ENCODE measurements at places on chromosomes 16 and 17.

GRCh38 chr17:49496183-49496866, 1.2 kb downstream of the NGFR start:
- no peak for DNase-seq

- no peak for DNase-seq
Observed at GRCh38 chr17:66661411-66662256, 173.3 kb upstream of the CACNG5 start.

DNA sequence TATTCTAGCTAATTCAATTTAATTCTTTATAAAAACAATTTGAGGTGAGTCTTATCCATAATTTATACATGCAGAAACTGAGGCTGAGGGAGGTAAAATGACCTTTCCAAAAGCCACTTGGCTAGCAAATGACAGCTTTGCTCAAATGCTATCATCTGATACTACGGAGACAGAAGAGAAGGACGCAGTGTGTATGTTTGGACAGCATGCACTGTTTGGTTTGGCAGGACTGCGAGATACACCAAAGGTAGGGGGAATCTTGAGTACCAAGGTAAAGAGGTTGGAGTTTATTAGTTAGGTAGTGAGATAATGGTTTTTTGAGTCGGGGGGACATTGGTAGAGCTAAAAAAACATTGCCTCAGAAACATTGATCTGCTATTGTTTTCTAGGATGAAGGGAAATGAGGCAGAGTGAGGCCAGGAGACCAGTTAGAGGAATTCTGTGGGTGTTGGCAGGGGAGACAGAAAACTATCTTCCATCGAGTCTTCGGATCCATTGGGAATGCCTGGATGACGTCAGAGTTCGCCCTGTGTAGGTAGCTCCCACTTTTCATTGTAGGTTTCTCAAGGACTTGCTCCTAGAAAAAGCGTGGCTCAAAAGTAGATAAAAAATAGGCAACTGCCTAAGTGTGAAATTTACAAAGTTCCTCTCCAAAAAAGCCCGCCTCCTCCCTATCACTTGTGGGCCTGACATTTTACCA, 2.5 kb upstream of the HS3ST4 start:
- DNase-seq: no peak

- DNase-seq: peak; percentile 74
Observed at GRCh38 chr17:17134051-17134956, 71.8 kb downstream of the PLD6 start.

GRCh38 chr17:44065668-44066203, 735 bp downstream of the LSM12 start:
- DNase-seq: no peak

- DNase-seq: no peak
Observed at GRCh38 chr17:5065227-5065744, 13.0 kb upstream of the ZFP3 start.

GRCh38 chr16:67760206-67760955, 41.3 kb upstream of the GFOD2 start:
- no peak for DNase-seq

- no peak for DNase-seq
Observed at GRCh38 chr16:3188925-3189825, 1.2 kb downstream of the OR1F1 start.

GRCh38 chr17:44775838-44776621, 17.2 kb downstream of the ADAM11 start:
- DNase-seq: no peak

GRCh38 chr16:53566552-53567245, 63.7 kb upstream of the AKTIP start:
- DNase-seq: no peak

DNA sequence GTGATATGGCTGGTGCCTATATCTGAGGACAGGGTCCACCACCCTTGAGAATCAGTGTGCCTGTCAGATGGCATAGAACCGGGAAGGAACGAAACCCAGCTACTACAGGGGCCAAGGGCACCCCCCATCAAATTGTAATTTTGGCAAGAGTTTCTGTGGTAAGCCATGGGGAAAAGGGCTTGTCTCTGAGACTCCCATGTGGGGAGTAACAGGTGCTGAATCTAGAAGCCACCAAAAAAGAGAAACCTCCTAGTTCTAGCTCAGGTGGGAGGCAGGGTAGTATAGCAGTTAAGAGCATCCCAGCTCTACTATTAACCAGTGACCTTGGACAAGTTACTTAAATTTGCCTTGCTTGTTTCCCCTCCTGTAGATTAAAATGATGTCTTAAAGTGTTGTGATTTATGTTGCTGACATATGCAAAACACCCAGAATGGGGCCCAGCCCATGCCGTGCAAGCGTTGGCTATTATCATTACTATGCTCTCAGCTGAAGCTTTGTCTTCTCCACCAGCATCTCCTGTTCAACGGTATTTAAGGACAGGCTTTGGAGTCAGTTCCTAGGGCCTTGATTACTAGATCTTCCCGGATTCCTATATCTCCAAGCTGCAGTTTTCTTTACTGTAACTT, 210.7 kb upstream of the NLRP1 start:
- DNase-seq: no peak

DNA sequence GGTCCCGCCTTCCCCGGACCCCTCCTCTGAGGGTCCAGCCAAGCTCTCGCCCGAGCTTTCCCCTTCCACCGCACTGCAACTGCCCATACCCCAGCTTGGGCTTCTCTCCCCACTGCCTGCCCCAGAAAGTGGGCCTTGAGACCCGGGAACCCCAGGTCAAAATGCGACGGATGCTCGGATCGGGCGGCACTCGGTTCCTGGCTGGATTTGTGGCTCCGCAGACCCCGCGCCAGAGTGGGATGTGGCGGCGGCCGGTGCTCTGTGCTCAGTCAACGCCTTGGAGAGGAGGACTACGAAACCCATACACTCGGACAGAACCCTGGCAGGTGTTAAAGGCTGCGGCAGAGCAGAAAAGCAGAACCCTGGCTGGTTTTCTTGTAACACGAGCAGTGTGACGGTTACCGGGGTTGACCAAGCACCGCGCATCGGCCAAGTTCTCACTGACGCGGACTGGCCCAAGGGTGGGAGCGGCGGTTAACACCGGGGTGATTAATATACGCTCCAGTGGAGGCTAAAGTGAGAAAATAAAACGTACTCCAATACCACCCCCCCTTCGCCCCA, 885 bp upstream of the SLFN13 start:
- DNase-seq: peak; percentile 20

- no peak for DNase-seq
Observed at GRCh38 chr16:2825906-2826305, 4.2 kb upstream of the ZG16B start.

- DNase-seq: no peak
Observed at GRCh38 chr16:56667581-56668571, at the start of gene MT1G. TSS of gene MT1G (minus strand) at chr16:56668065. CDS start at chr16:56667993, 72 bp downstream.

- no peak for DNase-seq
Observed at GRCh38 chr16:57601801-57602478, 26.5 kb upstream of the ADGRG1 start.

- no peak for DNase-seq
Observed at GRCh38 chr16:13883881-13884280, 36.1 kb upstream of the ERCC4 start.

DNA sequence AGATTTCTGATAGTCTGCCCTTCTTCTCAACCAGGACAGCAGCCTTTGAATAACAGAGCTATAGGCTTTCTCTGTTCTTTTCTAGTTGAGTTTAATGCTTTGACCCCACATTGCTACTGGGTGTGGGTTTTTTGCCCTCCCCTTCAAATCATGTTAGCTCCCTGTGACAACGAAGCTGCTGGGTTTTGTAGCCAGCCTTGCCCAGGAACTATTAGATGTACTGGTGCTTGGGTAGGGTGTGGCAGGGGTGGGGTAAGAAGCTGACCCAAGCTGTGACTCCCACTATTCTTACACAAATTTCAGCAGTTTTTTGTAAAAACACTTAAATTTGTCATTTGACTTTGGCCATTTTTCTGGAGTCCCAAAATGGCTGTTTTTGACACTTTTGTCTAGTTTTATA, 69.7 kb downstream of the NLK start:
- no peak for DNase-seq

DNA sequence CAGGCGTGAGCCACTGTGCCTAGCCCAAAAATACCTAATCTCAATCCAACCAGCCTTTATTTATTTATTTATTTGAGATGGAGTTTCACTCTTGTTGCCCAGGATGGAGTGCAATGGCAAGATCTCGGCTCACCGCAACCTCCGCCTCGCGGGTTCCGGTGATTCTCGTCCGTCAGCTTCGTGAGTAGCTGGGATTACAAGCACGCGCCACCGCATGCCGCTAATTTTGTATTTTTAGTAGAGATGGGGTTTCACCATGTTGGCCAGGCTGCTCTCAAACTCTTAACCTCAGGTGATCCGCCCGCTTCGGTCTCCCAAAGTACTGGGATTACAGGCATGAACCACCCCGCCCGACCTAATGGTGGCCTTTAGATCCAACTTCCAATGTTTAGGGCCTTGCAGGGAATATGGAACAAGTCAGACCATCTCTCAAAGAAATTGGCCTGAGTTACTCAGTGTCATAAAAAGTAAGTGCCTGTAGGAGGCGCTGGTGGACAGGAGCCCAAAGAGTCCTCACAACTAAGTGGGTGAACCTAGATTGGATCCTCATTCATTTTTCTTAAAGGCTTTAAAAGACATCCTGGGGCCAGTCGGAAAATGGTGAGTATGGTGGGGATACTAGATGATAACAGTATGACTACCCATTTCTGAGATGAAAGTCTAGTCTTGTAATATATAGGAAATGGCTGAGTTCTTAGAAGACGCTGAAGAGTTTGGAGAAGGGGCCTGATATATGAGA, 4.6 kb downstream of the ZSCAN10 start:
- no peak for DNase-seq

DNA sequence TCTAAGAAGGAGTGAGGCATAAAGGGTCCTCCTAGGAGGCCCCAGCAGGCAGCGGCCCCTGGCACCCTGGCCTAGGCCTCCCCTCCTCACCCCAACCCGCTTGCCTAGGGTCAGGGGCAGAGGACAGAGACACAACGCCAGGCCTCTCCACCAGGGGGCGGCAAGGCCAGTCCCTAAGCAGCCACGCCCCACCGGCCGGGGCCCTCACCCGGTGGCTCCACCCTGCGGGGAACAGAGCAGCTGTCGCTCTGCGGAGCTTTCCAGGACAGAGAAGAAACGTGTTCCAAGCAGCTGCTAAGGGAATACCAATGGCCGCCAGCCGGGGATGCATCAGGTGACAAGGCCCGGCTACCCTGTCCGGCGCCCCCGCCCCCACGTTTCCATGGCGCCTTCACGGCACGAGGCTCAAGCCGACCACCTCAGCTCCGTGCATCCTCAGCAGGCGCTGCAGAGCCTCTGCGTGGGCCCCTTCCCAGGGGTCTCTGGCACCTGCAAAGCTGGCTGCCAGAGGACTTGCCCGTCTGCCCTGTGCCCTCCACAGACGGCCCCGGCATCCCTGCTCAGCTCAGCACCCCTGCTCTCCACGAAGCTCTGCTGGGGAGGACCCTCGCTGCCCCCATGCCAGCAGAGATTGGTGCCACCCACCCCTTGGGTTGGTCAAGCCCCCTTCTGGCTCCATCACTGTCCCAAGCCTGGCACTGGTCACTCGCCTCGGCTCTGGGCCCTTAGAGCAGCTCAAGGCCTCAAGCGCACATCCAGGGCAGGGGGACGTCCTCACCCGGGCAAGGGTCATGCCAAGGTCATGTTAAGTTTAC, 5.6 kb downstream of the ZNF598 start:
- DNase-seq: peak; percentile 82

GRCh38 chr16:72896485-72897118, 151.3 kb downstream of the ZFHX3 start:
- DNase-seq: no peak

DNA sequence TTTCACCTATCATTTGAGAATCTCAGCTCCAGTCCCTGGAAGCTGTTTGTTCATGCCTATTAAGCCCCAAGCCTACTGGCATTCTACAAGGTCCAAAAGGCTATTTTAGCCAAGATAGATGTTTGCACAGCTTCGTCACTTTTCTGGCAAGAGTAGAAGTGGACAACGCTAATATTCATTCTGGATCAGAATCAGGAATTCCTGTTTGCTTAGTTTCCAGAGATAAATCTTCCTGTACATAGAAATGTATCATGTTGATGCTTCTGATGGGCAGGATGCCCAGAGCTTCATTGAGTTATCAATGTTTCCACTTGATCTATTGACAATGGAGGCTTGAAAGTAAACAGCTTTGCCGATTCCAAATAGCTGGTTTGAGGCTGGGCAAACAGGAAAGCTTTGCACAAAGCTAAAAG, 260.7 kb upstream of the CA10 start:
- peak; percentile 66 for DNase-seq

DNA sequence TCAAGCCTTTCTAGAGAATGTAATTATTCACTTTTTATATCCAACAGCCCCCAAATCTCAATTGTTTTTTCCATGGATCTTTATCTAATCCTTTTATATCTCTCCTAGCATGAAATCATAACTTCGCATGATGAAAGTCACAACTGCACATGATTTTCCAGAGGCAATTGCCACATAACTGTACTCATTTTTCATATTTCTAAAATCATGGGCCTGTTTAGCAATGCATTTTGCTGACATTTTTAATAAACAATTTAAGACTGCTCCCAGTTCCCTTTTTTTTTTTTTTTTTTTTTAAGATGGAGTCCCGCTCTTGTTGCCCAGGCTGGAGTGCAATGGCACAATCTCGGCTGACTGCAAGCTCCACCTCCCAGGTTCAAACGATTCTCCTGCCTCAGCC, 83.5 kb downstream of the VMP1 start:
- DNase-seq: no peak

DNA sequence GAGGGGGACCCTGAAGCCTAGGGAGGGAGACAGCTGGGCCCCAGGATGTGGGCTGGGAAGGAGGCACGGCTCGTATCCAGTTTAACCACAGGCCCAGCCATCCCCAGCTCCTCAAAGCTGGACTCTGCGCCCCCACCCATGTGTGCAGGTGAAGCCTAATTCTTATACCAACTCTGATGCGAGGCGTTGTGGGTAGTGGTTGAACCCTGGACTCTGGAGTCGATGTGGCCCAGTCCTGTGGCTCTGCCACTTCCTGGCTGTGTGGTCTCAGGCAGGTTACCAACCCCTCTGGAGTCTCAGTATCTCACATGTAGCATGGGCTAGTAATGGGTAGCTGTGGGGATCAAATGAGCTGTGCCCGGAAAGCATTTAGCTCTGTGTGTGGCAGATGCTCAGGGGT, 60.4 kb upstream of the TOB1 start:
- no peak for DNase-seq

GRCh38 chr17:10092595-10092994, 105.8 kb downstream of the GAS7 start:
- no peak for DNase-seq

DNA sequence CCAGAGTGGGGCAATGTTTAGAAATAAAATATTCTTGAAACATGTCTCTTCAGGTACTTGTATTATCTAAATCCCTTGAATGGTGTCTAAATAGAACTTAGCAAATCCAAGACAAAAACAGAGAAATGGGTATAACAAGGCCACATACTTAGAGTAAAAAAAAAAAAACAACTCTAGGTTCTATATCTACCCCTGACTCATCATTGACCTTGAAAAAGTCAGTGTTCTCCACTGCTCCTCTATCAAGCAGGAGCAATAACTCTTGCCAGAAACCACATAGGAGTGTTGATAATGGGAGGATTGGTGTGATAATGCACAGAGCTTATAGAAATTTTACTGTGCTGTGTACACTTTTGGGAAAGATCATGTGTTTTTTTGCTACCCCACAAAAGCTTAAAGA, 296.6 kb upstream of the PMFBP1 start:
- DNase-seq: no peak

- DNase-seq: no peak
Observed at GRCh38 chr16:82510789-82511305, 115.9 kb upstream of the CDH13 start.
